Mucosa of descending colon (tissue), 3 donors: ENCODE measurements at places on chromosomes 12 and 14. TPM values are rescaled to one million over a fixed set of nuclear protein-coding genes. Genes with fewer than 3 reads are reported as not detected.

A2ML1 gene
- not detected for total RNA-seq

RTL1 gene
- total RNA-seq = not detected

SERPINA1 gene
- 225 TPM for total RNA-seq

GLI1 gene
- total RNA-seq = 0.46 TPM

IL31 gene
- total RNA-seq = not detected

NEUROD4 gene
- not detected for total RNA-seq

RNASE13 gene
- not detected for total RNA-seq

RAD52 gene
- total RNA-seq = 28.9 TPM

LRRC43 gene
- total RNA-seq = 0.51 TPM

NTF3 gene
- total RNA-seq = 1.4 TPM

TXNDC16 gene
- 8.6 TPM for total RNA-seq

GZMB gene
- 2.1 TPM for total RNA-seq

TMPRSS12 gene
- total RNA-seq = not detected

PCED1B gene
- 2.2 TPM for total RNA-seq

FAM90A1 gene
- not detected for total RNA-seq

POLR3B gene
- 6.6 TPM for total RNA-seq

STON2 gene
- total RNA-seq = 20.7 TPM

DDX24 gene
- 90.6 TPM for total RNA-seq

TAC3 gene
- 0.81 TPM for total RNA-seq

RPGRIP1 gene
- not detected for total RNA-seq

SLCO1C1 gene
- 2.4 TPM for total RNA-seq

TRPV4 gene
- total RNA-seq = 0.92 TPM

DACT1 gene
- total RNA-seq = 2.3 TPM

SLC25A47 gene
- total RNA-seq = 0.17 TPM

SERPINA3 gene
- 3.1 TPM for total RNA-seq

GNS gene
- total RNA-seq = 79.2 TPM

MYO1H gene
- not detected for total RNA-seq

CMTM5 gene
- 3.5 TPM for total RNA-seq

ADGRD1 gene
- 12.9 TPM for total RNA-seq

KRT6C gene
- not detected for total RNA-seq

PPP4R4 gene
- total RNA-seq = not detected

PLEKHA5 gene
- 29.6 TPM for total RNA-seq

SERPINA10 gene
- total RNA-seq = 0.34 TPM

POTEG gene
- not detected for total RNA-seq

EGLN3 gene
- total RNA-seq = 72.8 TPM

CHD8 gene
- 54.3 TPM for total RNA-seq

RNASE3 gene
- total RNA-seq = not detected

FOXG1 gene
- total RNA-seq = not detected

ASIC1 gene
- 9.9 TPM for total RNA-seq

GPR84 gene
- total RNA-seq = not detected

ANKRD33 gene
- total RNA-seq = not detected

PAX9 gene
- 0.38 TPM for total RNA-seq

USP15 gene
- total RNA-seq = 78.3 TPM

KRT73 gene
- not detected for total RNA-seq

LRP1-AS gene
- total RNA-seq = not detected

C12orf57 gene
- 175 TPM for total RNA-seq
